ENCODE measurements at places on chromosomes 4 and X.

DNA sequence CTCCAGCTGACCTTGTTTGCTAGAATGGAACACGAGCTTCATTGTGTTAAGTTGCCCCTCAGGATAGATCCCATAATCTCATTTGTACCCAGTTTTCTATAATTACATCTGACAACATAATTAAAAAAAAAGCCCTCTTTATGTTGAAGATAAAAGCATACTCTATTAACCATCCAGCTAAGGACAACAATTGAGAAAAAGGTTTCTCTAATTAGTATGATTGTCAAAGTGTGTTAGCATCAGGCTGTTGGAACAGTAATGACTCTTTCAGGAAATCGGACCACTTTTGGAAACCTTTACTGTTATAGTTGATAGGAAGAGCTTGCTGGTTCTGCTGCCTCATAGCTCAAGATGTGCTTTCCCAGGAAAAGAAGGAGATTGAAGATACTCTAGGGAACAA is 172.6 kb downstream of the FHIP1A start:
- no peaks in the 10 kb centered on the region for H3K36me3 ChIP-seq
- no peak overlapping the region for H3K27ac ChIP-seq
- no peaks in the 10 kb centered on the region for H3K27me3 ChIP-seq
- no peak overlapping the region for H3K4me3 ChIP-seq
- DNase-seq: no peak

- H3K4me1 ChIP-seq: no peaks in the 10 kb centered on the region
- no peak for DNase-seq
- H3K27ac ChIP-seq: no peak overlapping the region
- no peaks in the 10 kb centered on the region for H3K36me3 ChIP-seq
These were observed 29.9 kb downstream of the CLRN2 start for GRCh38 chr4:17544831-17545234.

- H3K4me1 ChIP-seq: no peaks in the 10 kb centered on the region
- no peak overlapping the region for H3K27ac ChIP-seq
- H3K36me3 ChIP-seq: no peaks in the 10 kb centered on the region
- DNase-seq: no peak
These were observed 177.1 kb downstream of the UNC5C start for GRCh38 chr4:95371476-95372224.

- H3K4me1 ChIP-seq: no peaks in the 10 kb centered on the region
- H3K4me3 ChIP-seq: peak overlapping the region; percentile 34
- no peaks in the 10 kb centered on the region for H3K27me3 ChIP-seq
- peak overlapping the region; percentile 27 for H3K27ac ChIP-seq
- no peak for DNase-seq
These were observed 8.3 kb downstream of the GPRIN3 start for GRCh38 chr4:89299153-89299791.

DNA sequence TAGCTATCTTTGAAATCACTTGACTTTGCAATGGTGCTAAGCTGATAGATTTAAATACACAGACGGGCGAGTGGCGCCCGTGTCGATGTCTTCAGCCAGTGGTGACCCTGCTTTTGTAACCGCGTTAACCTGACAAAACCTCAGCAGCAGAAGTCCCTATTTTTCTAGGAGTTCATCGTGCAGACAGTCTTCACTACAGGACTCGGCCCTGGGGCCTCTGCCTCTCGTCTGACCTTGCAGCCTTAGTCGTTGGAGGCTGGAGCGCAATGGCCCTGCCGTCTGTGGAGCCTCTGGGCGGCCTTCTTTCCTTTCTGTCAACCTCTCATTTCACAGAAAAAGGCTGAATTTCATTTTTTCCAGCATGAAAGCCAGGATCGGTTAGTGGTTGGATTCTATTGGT is 57.9 kb downstream of the CPLX1 start:
- no peaks in the 10 kb centered on the region for H3K27me3 ChIP-seq
- DNase-seq: no peak
- H3K36me3 ChIP-seq: no peaks in the 10 kb centered on the region
- H3K27ac ChIP-seq: no peak overlapping the region
- no peak overlapping the region for H3K4me3 ChIP-seq

DNA sequence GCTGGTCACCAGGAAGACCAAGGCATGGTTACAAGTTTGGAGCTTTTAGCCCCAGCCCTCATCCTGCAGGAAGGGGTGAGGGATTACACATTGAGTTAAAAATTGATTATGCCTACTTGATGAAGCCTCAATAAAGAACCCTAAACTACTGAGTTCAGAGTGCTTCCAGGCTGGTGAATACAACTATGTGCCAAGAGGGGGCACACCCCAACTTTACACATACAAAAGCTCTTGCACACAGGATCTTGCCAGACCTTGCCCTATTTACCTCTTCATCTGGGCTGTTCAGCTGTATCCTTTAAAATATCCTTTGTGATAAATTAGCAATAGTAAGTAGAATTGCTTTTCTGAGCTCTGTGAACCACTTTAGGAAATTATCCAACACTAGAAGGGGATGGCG is 489.3 kb downstream of the INPP4B start:
- H3K27me3 ChIP-seq: no peaks in the 10 kb centered on the region
- no peak overlapping the region for H3K27ac ChIP-seq
- no peak overlapping the region for H3K4me3 ChIP-seq
- no peaks in the 10 kb centered on the region for H3K36me3 ChIP-seq

DNA sequence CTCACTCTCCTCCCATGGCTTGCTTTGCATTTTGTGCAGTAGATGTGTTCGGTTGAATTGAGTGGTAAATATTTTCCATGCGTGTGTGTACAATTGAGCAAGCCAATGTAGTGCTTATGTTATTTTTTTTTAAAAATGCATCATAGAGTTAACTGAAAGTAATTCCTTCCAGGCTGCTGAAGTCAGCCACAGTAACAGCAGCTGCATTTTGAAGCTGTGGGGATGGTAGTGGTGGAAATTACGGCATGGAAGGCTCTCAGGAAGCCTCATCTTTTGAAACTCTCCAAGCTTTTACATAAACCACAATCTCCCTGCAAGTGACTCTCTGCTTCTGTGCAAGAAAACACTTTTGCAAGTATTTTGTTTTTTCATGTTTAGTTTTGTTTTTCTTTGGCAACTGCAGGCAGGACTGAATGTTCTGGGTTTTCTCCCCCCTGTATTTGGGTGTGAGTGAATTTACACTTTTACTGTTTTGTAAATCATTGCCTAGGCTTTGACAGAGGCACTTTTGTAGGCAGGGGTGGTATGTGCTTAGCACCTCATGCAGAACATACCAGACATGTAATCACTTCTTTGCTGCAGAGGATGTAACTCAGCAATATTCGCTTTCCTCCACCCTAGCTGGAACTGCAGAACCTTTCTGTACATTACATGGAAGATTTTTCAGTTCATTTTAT is 56.2 kb downstream of the LRRC66 start:
- H3K4me1 ChIP-seq: no peaks in the 10 kb centered on the region
- H3K27me3 ChIP-seq: no peaks in the 10 kb centered on the region
- H3K27ac ChIP-seq: no peak overlapping the region
- H3K4me3 ChIP-seq: no peak overlapping the region
- DNase-seq: no peak

DNA sequence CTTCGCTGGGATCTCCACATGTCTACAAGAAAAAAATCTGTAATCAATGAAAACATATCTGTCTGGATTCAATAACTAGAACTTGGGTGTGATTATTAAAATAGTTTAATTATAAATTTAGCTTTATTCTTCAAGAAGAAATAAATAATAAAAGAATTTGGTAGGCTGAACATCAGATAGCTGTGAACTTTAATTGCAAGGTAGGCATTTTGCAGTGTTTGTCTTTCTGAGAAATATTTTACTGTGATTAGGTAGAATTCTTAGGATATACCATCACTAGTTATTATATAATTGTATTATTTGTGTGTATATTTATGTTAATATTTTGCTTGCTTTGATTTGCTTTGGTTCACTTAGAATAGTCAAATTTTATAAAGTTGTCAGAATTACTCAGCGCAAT is 409.4 kb downstream of the PCDH18 start:
- no peak for DNase-seq
- no peaks in the 10 kb centered on the region for H3K36me3 ChIP-seq
- H3K27me3 ChIP-seq: no peaks in the 10 kb centered on the region
- H3K4me3 ChIP-seq: no peak overlapping the region

DNA sequence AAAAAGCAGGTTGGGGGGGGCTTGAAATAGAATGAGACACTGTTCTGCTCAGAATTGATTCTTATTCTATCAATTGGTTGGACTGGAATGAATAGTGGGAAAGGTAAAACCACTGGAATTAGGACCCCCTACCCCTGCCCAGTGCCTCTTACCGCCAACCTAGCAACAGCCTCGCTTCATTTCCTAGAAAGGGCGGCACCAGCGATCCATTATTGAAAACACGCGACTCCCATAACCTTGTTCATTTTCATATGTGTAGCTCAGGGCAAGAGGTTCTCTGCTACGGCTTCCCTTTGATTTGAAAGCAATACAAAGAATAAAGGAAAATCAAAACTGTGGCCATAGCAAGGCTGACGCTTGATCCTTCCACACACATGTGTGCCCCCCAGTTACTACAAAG is 33.7 kb downstream of the IDS start:
- H3K27ac ChIP-seq: no peak overlapping the region
- no peak overlapping the region for H3K4me3 ChIP-seq
- no peaks in the 10 kb centered on the region for H3K27me3 ChIP-seq
- no peaks in the 10 kb centered on the region for H3K4me1 ChIP-seq
- DNase-seq: no peak

GRCh38 chr4:151324752-151325110 is 674 bp downstream of the SH3D19 start:
- H3K4me1 ChIP-seq: no peaks in the 10 kb centered on the region
- H3K36me3 ChIP-seq: no peaks in the 10 kb centered on the region
- H3K27ac ChIP-seq: peak overlapping the region; percentile 95
- no peak for DNase-seq
- H3K27me3 ChIP-seq: no peaks in the 10 kb centered on the region

DNA sequence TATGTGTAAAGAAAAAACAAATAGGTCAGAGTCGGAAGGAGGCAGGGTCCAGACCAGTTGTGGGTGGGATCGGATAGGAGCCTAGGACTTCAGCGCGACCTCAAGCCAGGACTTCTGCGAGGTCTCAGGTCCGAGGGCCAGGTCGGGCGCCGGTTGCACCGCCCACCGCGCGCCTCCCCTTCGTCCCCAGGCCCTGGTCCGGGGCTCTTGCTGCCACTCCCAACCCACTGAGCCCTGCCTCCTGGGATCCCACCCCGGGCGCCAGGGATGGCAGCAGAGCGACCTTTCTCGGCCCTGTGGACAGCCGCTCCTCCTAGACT is 12.3 kb downstream of the PITX2 start:
- no peak overlapping the region for H3K27ac ChIP-seq
- peaks cover 71% of the 10 kb centered on the region for H3K27me3 ChIP-seq
- H3K4me1 ChIP-seq: no peaks in the 10 kb centered on the region
- no peak for DNase-seq
- no peak overlapping the region for H3K4me3 ChIP-seq

- H3K27me3 ChIP-seq: no peaks in the 10 kb centered on the region
- no peaks in the 10 kb centered on the region for H3K36me3 ChIP-seq
- no peak overlapping the region for H3K4me3 ChIP-seq
- H3K4me1 ChIP-seq: no peaks in the 10 kb centered on the region
- DNase-seq: no peak
- no peak overlapping the region for H3K27ac ChIP-seq
These were observed 144.4 kb downstream of the TMA16 start for GRCh38 chr4:163638909-163639308.

DNA sequence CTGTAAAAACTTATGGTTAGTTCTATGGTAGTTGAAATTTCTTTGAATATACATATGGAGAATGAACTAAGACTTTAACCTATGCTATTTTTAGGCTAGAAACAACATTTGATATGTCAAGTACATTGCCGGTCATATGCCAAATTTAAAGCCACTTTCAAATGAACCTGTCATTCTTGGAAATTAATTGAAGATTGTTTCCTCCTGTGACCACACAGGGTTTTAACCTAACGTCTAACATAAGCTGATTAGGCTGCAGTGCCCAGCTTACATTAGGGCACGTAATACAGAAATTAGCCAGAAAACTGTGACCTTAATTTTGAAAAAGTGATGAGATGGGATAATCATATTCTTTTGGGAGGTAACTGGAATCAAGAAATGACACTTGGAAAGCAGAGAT is 645.9 kb downstream of the FSTL5 start:
- no peaks in the 10 kb centered on the region for H3K36me3 ChIP-seq
- no peak overlapping the region for H3K27ac ChIP-seq
- no peaks in the 10 kb centered on the region for H3K4me1 ChIP-seq
- no peak for DNase-seq

DNA sequence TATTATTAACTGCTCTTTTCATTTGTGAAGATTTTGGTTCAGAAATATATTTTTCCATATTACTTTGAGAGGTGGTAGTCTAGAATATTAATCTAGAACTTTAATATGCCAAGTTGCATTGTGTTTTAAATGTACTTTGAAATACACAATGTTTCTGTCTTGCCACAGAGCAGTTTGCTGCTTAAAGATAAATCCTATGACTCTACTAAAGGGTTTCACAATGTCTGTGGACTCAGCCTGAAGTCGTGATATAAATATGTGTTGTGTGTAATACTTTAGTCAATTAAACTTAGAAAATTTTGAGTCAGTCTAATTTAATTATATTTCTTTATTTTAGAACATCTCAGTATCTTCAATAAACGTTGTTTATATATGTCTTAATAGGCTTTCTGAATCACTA is 1771.7 kb upstream of the PCDH7 start:
- no peak overlapping the region for H3K27ac ChIP-seq
- no peak for DNase-seq
- no peak overlapping the region for H3K4me3 ChIP-seq
- no peaks in the 10 kb centered on the region for H3K27me3 ChIP-seq
- no peaks in the 10 kb centered on the region for H3K36me3 ChIP-seq
- H3K4me1 ChIP-seq: no peaks in the 10 kb centered on the region

DNA sequence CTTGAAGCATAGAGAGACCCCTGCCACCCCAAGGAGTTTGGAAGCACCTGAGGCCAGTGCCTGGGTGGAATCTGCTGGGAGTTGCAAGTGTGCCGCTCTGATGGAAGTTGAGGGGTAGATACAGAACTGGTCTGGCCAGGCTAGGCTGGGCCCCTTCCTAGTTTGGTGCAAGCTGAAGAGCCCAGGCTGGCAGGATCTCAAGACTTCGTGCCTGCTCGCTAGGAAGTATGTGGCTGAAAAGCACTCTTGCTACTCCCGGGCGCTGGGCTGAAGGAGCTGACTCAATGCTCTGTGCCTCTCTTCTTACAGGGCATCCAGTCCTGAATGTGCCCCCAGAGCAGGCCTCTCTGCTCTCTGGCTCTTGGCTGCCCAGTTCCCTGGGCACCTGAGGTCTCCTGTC is 51.7 kb upstream of the PJA1 start:
- no peaks in the 10 kb centered on the region for H3K36me3 ChIP-seq
- H3K27me3 ChIP-seq: no peaks in the 10 kb centered on the region
- H3K27ac ChIP-seq: no peak overlapping the region
- H3K4me1 ChIP-seq: no peaks in the 10 kb centered on the region
- DNase-seq: no peak
- no peak overlapping the region for H3K4me3 ChIP-seq
